ENCODE measurements at places on chromosomes 4 and X. TPM values are rescaled to one million over a fixed set of nuclear protein-coding genes. Genes with fewer than 3 reads are reported as not detected.

PDZD11 gene
- 24.0 TPM for total RNA-seq

ASB5 gene
- total RNA-seq, result not detected

OFD1 gene
- 29.0 TPM for total RNA-seq

MAP9 gene
- 8.1 TPM for total RNA-seq

- H3K27me3 ChIP-seq, result peaks cover 8% of the 10 kb centered on the region
- no peaks in the 10 kb centered on the region for H3K36me3 ChIP-seq
- no peaks in the 10 kb centered on the region for H3K4me1 ChIP-seq
- DNase-seq, result no peak
- H3K27ac ChIP-seq, result no peak overlapping the region
Measured at GRCh38 chr4:150123087-150123486, 44.8 kb downstream of the DCLK2 start.

DNA sequence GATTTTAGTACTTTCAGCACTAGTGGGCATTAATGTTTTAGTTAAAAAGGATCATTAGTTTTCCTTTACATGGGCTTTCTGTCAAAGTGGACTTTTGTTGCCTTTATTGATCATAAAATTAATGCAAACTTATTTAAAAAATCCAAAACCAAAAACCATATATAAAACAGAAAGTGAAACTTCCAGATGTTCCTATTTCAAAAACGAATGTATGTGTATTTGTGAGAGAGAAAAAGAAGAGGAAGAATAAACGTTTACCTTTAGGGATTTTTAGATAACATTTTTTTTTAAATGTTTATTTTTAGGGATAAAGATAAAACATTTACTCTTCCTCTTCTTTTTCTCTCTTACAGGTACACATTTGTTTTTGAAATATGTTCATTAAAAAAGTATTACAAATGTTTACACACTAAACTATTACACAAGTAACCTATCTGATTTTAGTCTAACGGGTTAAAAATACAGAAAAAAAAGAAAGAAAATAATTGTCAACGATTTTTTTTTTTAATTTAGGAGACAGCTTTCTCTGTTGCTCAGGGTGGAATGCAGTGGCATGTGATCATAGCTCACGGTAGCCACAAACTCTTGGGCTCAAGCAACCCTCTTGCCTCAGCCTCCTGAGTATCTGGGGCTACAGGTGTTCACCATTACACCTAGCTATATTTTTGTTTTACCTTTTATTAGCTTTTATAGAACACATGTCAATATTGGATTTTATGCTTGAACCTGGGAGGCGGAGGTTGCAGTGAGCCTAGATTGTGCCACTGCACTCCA lies 16.8 kb upstream of the COX18 start:
- peaks cover 14% of the 10 kb centered on the region for H3K4me1 ChIP-seq
- peak overlapping the region; percentile 40 for H3K4me3 ChIP-seq
- DNase-seq, result no peak
- peaks cover 29% of the 10 kb centered on the region for H3K36me3 ChIP-seq

- H3K4me3 ChIP-seq, result no peak overlapping the region
- peaks cover 24% of the 10 kb centered on the region for H3K36me3 ChIP-seq
- H3K27me3 ChIP-seq, result no peaks in the 10 kb centered on the region
- no peak for DNase-seq
Measured at GRCh38 chr4:152321398-152321797, 214.5 kb downstream of the FBXW7 start.

DNA sequence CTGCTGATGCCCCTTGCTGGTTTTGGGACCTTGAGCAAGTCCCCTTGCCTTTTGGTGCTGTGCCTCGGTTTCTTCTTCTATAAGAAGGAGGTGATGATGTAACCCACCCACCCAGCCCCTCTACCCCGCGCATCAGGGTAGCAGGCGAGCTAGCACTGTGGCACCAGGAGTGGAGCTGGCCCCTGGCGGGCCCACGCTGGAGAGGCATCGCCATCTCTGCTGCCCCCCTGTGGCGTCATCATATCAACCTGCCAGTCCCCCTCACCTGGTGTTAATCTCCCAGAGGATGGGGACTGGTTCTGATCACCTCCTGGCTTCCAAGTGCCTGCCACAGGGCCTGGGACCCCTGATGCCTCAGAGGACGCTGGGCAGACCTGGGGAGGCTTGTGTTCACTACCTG lies 6.3 kb upstream of the SORCS2 start:
- H3K4me1 ChIP-seq, result peaks cover 6% of the 10 kb centered on the region
- DNase-seq, result peak; percentile 25
- no peak overlapping the region for H3K4me3 ChIP-seq

GRCh38 chr4:185246453-185246852 lies 37.1 kb downstream of the SNX25 start:
- DNase-seq, result no peak
- peaks cover 26% of the 10 kb centered on the region for H3K36me3 ChIP-seq
- H3K27ac ChIP-seq, result peak overlapping the region; percentile 72
- H3K4me1 ChIP-seq, result peaks cover 32% of the 10 kb centered on the region
- H3K27me3 ChIP-seq, result no peaks in the 10 kb centered on the region

DNA sequence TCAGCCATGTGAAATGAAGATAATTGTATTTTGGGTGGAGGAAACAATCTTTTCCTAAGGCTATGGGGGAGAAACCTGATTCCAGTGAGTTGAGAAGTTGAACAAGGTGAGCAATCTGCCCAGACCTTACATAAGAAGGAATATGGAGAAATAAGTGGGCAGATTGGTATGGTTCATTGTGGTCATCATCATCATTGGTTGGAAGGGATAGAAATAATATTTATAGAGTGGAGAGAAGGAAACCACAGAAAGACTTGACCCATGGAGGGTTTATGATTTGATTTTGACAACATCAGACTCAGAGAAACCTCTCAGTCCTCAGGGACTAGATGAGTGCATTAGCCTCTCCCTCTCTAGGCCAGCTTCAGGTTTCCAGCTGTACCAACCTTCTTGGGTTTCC lies 177.9 kb upstream of the NEIL3 start:
- H3K4me3 ChIP-seq, result no peak overlapping the region
- peaks cover 7% of the 10 kb centered on the region for H3K27me3 ChIP-seq
- H3K36me3 ChIP-seq, result no peaks in the 10 kb centered on the region
- DNase-seq, result no peak
- H3K27ac ChIP-seq, result no peak overlapping the region
- H3K4me1 ChIP-seq, result no peaks in the 10 kb centered on the region

DNA sequence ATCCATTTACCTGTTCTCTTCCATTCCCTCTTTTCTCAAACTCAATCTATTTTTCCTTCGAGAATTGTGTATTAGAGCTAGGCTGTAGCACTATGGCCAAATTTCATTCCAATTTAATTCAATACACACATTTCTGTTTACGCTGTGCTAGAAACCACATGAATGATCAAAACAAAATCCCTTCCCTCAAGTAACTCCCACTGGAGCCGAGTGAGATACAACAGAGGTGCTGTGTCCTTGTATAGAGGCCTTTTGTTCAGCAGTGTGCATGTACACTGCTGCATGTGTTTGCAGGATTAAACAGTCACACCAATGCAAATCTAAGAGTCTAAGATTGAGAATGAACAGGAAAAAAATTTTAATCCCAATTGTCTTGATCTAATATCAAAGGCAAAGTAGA lies 734.2 kb downstream of the RAPGEF2 start:
- no peak overlapping the region for H3K27ac ChIP-seq
- H3K36me3 ChIP-seq, result no peaks in the 10 kb centered on the region
- no peak for DNase-seq
- no peaks in the 10 kb centered on the region for H3K27me3 ChIP-seq

DNA sequence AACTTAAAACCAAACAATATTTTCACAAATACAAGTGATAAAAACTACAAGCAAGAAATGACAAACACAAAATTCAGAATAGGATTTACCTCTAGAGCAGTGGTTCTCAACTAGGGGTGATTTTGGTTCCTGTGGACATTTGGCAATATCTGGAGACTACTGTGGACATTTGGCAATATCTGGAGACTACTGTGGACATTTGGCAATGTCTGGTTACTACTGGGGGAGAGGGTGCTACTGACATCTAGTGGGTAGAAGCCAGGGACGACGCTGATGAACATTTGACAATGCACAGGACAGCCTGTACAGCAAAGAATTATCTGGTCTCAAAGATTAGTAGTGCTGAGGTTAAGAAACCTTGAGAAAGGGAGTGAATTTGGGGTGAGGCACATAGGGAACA lies 169.8 kb downstream of the CLCN4 start:
- H3K27ac ChIP-seq, result no peak overlapping the region
- H3K4me3 ChIP-seq, result no peak overlapping the region
- no peaks in the 10 kb centered on the region for H3K27me3 ChIP-seq
- DNase-seq, result no peak
- no peaks in the 10 kb centered on the region for H3K4me1 ChIP-seq
- H3K36me3 ChIP-seq, result no peaks in the 10 kb centered on the region

Data from activated naive CD8-positive, alpha-beta T cell treated with anti-CD3 and anti-CD28 coated beads for 36 hours (primary cell).